ENCODE measurements at places on chromosomes 7 and 10.
A peak's percentile ranks its signal among the peaks of the same experiment; 100 is the strongest.

GRCh38 chr7:99407872-99408378 lies 472 bp downstream of the PDAP1 start:
- peak; percentile 91 for DNase-seq

GRCh38 chr7:107641676-107642075 lies 19.0 kb upstream of the SLC26A4 start:
- DNase-seq = no peak

- no peak for DNase-seq
Observed at GRCh38 chr10:126268013-126268920, 120.0 kb downstream of the ADAM12 start.

DNA sequence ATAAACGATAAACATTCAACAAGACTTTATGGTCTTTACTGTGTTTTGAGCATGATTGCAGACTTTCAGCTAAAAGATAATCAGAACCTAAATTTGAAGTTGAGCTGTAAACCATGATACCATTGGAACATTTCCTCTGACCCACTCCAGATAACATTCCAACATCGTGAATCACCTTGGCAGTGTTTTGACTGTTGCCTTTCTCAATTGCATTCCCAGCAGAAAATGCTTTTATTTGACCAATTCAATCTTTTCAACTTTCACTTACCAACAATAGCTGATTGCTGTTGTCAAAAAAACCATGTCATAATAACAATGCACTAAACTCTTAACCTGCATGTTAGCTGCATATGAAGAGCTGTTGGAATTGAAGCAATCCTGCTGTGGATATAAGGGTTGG lies 165.5 kb downstream of the MDFIC start:
- DNase-seq = peak; percentile 46

- peak; percentile 38 for DNase-seq
Observed at GRCh38 chr10:97025613-97026242, 160.0 kb downstream of the SLIT1 start.

- DNase-seq = no peak
Observed at GRCh38 chr7:96481796-96482195, 159.9 kb upstream of the SLC25A13 start.

- no peak for DNase-seq
Observed at GRCh38 chr7:88191911-88192310, 27.9 kb downstream of the SRI start.

DNA sequence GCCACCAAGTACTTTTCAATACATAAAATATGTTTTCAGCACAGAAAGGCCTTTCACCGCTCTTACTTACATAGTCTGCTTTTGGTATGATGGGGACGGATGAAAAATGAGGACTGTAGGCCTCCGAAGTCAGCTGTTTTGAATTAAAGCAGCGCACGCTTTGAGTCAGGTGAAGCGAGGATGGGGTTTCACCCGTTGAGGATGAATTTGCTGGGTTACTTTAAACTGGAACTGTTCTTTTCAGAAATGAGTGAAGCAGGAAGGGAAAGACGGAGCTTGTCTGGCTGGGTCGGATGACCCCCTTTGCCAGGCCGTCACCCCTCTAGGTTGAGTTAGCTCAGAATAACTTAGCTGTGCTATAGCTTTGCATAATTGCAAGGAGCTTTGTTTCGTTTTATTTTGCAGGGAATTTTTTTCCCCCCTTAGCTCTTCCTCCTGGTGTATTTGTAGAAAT lies 40.0 kb downstream of the CUX1 start:
- no peak for DNase-seq

DNA sequence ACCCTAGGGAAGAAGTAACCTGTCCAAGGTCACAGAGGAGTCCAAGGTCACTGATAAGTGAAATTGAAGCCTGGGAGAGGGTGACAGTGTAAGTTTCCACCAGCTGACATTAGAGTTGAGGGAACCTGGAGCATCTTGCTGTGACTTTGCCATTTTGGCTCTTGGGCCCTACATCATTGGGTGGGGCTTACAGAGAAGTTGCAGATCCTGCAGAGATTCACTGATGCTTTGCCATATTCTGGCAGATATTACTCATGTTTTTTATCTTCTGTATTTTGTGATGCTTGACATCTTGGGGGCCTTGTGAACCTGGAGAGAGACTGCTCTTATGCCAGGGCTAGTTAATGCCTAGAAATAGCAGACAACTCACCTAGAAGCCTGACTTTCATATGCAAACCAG lies 36.5 kb downstream of the SMKR1 start:
- no peak for DNase-seq

DNA sequence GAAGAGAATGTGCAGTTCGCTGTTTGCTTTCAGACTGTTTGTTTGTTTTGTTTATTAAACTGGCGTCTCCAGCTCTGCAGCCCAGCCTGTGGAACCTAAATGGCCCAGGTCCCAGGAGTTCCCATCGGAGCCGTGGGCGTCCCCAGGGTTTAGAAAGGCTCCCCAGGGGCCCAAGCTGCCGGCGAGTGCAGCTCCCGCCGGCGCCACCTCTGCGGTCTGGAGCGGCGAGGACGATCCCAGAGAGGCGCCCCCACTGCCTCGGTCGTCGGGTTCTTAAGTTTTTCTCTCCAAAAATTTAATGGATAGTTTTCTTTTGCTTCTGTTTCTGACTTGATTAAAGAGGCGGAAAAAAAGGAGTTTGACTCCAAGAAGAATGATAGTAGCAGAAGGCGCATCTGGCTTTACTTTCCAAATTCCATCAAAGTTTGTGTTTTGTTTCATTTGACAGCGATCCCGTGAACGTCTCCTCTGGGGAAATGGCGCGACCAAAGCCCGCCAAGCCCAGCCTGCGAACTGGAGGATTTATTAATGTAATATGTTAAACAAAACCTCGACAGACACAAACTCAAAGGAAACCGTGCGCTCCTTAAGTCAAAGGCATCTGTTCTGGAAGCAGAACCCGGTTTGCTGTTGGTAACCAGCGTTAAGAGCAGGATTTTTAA lies 718 bp upstream of the FZD1 start:
- DNase-seq = peak; percentile 42

DNA sequence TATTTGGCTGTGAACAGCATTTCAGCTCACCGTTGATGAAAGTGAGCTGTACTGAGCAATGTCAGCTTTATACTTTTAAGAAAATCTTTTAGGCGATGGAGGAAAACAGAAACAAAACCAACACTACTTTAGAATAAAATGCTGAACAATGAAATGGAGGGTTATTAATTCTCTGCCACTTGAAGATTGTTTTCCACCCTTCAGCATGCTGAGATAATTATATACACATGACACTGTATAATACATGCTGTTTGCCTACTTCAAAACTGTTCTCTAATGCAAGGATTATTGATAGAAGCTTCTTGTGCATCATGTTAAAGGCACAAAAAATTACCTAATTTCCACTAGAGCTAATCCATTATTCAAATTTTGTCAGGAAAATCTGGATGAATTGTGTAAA lies 66.8 kb downstream of the CACNA2D1 start:
- DNase-seq = no peak

DNA sequence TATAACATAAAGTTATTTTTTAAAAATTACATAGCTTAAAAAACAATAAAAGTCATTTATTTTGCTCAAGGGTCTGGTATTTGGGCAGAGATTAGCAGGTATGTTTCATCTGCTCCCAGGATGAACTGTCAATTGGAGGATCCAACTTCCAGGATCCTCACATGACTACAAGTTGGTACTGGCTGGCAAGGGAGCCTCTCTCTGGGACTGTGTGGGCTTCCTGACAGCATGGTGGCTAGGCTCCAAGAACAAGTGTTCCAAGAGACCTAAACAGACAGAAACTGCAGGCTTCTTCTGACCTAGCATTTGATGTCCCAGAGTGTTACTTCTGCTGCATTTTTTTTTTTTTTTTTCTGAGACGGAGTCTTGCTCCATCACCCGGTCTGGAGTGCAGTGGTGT lies 107.2 kb downstream of the AVL9 start:
- DNase-seq = no peak

DNA sequence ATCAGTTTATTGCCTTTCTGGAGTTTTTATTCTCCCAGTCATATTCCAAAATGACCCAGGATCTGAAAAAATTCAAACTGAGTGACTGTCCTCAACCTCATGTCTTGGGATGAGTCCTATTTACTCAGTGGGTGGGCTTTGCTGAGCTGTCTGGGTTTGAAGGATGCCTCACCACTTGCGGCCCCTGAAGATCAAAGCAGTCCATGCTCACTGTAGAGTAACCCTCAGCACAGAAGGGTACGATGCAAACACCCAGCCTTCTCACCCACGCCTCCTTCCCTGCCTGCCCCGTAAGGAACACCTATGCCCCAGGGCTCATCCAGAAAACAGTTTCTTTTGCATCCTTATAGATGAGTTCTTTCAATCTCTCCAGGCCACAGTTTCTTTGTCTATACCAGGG lies 42.2 kb upstream of the GRB10 start:
- DNase-seq = peak; percentile 10

GRCh38 chr10:70198696-70199466 lies 28.6 kb upstream of the SAR1A start:
- DNase-seq = no peak
